ENCODE measurements at places on chromosomes 2 and 18.

GRCh38 chr2:173086518-173087213 is 11.0 kb downstream of the MAP3K20 start:
- DNase-seq: peak; percentile 20

DNA sequence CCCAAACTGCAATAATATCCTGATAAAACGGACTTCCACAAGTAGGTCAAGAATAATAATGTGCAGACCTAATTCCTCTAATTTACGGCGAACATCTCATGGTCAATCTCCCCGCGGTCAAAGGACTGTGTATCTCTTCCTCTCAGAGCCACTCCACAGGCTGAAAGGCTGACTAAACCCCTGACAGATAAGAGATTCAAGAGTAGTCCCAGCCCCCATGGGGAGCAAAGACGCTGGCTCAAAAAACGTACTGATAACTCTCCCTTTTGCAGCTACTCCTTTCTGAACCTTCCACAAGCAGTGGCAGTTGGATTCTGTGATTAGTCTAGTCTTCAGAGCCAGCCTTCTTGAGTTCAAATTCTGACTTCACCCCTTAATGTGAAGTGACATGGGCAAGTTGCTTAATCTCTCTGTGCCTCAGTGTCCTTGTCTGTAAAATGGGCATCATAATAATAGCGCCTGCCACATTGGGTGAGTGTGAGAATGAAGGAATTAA is 19.7 kb upstream of the IL18R1 start:
- no peak for DNase-seq

GRCh38 chr2:150479075-150479915 is 8.2 kb downstream of the RND3 start:
- peak; percentile 71 for DNase-seq

DNA sequence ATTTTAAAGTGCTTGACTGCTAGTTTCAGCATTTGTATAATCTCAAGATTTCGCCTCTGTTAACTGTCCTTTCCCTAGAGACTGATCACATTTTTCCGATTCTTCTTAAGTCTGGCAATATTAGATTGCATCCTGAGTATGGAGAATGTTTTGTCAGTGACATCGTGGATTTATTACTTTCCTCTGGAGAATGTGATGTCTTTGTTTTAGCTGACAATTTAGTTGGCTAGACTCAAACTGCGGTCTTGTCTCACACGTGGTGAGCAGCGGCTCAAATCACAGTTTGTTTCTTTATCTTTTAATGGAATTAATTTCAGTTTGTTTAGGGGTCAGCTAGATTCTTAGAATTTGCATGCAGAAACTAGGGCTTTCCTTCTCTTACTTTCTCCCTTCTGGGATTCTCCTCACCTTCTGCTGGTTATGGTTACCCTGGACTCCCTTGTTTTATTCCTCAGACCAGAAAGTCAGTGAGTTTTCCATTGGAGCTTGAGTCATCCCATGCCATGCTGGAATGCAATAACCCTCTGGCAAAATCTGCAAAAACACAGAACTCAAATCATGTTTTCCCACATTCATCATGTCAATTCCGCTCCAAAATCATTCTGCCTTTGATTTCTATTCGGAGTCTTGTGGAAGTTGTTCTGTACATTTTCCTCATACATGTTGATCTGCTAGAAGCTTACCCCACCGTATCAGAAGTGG is 327.2 kb upstream of the TRIB2 start:
- DNase-seq: no peak

DNA sequence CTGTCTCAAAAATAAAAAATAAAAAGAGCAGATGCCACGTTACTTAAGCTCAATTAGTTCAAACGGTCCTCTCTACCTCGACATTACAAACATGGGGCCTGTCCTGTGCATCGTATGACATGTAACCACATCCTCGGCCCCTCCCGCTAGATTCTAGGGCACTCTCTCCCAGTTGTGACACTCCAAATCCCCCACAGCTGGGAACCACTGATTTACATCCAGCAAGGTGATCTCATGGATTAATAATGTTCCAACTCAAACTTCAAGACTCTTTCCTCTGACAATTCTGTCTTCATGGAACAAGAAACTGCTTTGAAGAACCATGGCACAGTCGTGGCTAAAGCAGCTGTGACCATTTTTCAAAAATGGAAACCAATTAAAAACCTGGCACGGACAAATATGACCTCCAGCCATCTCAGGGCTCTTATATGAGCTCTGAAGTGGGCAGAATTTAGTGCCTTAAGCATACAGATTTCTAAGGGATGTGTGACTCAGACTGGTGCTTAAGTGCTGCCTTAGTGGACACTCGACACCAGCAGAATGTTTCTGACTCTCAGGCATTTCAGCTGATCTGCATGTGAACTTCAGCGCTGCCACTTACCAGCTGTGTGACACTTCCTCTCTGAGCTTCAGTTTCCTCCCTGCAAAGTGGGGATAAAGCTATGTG is 31.7 kb upstream of the ASAP2 start:
- peak; percentile 88 for DNase-seq

DNA sequence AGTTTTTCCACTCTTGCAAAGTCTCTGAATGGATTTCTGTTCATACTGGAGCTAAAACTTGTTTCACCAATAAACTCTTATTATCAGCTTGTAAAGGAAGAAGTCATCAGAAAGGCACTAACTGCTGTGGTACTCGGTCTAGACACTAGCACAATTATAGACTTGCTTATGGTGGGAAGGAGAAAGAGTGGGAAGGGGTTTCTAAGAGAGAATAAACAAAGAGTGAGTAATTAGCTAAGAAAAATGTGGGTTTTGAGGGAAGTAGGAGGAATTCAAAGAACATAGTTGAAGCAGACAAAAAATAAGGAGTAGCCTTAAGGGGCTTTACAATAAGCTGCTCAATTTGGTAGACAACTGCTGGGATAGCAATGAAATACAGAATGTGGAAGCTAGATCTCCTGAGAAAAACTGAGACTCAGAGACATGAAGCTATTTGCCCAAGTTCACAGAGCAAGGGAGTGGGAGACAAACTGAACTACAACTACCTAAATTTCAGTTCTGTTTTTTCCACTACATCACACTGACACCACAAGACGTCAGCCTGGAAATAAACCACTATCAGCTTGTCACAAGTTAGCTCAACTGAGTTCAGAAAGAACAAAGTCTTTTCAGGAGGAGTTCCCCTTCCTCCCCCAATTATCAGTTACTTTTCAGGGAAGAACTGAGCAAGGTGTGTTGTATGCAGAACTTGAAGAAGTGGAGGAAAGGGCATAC is 59.7 kb downstream of the MAP4K3 start:
- no peak for DNase-seq

- DNase-seq: no peak
Measured at GRCh38 chr2:39381653-39382052, 55.4 kb downstream of the MAP4K3 start.

DNA sequence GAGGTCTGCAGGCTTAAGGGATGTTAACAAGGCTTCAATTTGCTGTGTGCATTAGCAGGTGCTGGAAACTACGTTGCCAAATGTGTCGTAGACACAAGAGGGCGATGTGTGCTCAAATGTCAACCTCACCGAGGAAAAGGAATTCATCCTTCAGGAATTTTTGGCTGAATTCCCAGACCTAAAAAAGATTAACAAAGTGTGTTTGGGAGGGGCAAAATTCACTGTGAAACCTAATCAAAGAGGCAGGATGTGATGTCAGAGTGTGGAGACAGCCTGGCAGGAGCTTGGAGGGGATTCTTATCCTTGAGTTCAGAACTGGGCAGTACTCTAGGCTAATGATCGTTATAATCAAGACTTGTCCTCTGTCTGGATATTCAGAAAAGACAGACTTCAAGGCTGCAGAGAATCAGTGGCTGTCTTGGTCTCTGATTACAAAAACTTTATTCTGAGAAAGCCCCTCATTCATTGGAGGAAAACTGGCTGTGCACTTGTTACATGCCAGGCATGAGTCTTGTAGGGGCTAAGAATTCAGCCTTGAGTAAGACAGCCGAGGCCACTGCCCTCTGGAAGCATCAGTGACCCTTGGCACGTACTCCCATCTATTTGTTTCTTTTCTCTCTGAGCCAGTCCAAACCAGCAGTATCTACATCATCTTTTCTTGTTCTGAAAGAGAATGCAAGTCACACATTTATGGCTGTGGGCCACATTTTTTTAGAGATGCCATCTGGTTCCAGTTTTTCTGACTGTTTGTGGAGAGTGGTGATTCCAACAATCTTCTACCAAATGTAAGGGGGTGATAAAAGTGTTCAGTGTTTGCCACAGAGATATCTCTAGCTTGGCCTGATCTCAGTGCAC is 18.7 kb upstream of the SCYGR1 start:
- DNase-seq: peak; percentile 98

- DNase-seq: no peak
Measured at GRCh38 chr2:128667391-128667790, 348.7 kb upstream of the HS6ST1 start.

DNA sequence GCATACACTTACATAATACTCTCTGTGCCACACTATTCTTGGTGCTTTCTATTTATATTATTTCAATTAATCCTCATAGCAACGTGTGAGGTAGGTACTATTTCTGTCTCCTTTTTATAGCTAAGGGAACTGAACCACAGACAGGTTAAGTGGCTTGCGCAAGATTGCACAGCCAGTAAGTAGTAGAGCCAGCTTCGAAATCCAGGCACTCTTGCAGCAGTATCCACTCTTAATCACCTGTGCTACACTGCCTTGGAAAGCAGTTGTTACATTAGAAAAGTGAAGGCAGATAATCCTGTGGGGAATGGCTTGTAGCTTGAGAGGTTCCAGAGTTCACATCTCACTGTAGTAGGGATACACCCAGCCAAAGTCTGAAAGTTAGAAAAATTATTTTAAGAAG is 198.3 kb downstream of the LDLRAD4 start:
- no peak for DNase-seq

- peak; percentile 48 for DNase-seq
Measured at GRCh38 chr2:42795841-42796301, 3.5 kb upstream of the HAAO start.

DNA sequence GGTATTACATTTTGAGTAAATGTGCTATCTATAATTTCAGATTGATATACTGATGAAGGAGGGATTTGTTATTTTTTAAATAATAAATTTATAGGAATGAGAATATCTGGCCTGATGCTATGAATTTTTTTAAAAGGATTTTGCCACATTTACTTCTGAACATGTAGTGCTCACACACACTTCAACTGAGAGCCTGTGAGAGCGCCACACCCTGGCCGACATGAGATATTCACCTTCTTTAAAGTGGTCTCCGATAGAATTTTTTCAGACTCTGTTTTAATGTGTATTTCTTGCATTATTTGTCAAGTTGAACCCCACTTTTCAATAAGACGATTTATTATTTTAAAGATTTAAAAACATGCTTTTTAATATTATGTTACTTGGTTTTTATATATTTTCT is 813.3 kb downstream of the DCC start:
- no peak for DNase-seq

DNA sequence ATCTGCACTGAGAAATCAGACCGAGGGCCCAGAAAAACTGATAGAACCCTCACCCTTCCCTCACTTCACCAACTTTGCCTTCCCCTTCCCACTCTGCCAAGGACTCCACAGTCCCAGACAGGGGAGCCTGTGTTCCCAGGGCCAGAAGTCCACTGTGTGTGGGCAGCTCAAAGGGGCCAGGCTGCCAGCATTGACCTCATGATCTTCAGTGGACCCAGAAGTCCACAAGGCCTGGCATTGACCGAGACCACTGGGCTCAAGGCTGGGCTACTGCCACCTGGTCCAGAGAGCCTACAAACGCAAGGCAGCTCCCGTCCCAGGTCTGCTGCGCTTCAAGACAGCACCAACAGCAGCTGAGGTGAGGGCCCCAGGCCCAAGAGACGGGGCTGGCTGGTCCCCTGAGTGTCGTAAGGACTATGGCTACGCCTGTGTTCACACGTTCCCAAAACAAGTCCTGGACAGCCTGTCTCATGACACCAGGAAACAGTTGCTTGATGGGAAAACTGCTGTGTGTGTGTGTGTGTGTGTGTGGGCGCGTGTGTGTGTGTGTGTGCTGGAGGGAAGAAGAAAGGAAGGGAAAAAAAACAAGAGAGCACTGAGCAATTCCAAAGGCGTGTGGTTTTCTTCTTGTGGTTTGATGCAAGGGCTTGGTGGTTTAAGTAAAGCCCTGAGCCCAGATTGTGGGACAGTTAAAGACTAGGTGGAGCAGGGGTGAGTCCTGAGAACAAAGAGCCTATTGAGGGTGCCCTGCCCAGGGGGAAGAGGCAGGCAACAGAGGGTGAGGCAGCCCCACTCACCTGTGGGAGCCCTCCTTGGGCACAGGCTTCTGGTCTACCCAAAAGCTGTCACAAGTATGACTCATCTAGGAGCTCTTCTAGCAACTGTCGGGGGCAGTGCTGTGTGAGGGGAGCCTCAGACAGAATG is 46.6 kb upstream of the ZBTB7C start:
- peak; percentile 97 for DNase-seq

DNA sequence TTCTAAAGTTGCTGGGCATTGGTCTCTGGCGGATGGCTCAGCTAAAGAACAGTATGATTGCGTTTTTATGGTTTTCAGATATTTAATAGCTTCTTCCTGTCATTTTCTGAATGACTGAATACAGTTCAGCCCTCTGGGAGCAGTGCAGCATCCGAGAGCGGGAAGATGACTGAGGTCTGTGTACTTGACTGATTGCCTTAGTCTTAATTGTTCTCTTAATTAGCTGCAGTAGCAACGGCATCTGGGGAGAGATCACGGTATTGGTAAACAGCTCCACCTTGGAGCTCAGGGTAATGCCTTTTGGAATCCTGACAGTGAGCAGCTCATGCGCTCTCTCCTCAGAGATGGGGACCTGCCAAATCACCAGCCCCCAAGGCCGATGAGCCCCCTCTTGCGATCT is 481.4 kb upstream of the SPRED2 start:
- no peak for DNase-seq

- DNase-seq: peak; percentile 70
Measured at GRCh38 chr2:165833156-165833555, 39.1 kb upstream of the GALNT3 start.

DNA sequence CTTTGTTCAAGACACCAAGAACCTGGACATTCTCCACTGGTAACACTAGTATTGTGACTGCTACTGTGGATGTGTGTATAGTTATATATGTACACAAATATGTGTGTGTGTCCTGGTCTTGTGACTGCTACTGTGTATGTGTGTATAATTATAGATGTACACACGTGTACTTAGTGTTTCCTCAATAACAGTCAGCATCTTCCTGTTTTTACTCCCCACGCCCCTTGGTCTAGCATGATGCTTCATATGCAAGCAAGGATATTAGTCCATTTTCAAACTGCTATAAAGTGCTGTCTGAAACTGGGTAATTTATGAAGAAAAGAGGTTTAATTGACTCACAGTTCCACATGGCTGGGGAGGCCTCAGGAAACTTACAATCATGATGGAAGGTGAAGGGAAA is 802.7 kb downstream of the RNF144A start:
- DNase-seq: no peak

- no peak for DNase-seq
Measured at GRCh38 chr2:99617811-99618210, 128.0 kb upstream of the REV1 start.

- no peak for DNase-seq
Measured at GRCh38 chr2:234463626-234464290, 33.1 kb downstream of the ARL4C start.

- no peak for DNase-seq
Measured at GRCh38 chr2:186187854-186188253, 298.2 kb upstream of the ZC3H15 start.

Data from kidney tubule cell (primary cell).